GM13977 (cell line): ENCODE measurements at places on chromosomes 11 and 22.

GRCh38 chr22:37018815-37019308, 385 bp downstream of the TST start:
- no peak for DNase-seq

- no peak for DNase-seq
Observed at GRCh38 chr11:96306071-96306470, 36.9 kb downstream of the MAML2 start.

DNA sequence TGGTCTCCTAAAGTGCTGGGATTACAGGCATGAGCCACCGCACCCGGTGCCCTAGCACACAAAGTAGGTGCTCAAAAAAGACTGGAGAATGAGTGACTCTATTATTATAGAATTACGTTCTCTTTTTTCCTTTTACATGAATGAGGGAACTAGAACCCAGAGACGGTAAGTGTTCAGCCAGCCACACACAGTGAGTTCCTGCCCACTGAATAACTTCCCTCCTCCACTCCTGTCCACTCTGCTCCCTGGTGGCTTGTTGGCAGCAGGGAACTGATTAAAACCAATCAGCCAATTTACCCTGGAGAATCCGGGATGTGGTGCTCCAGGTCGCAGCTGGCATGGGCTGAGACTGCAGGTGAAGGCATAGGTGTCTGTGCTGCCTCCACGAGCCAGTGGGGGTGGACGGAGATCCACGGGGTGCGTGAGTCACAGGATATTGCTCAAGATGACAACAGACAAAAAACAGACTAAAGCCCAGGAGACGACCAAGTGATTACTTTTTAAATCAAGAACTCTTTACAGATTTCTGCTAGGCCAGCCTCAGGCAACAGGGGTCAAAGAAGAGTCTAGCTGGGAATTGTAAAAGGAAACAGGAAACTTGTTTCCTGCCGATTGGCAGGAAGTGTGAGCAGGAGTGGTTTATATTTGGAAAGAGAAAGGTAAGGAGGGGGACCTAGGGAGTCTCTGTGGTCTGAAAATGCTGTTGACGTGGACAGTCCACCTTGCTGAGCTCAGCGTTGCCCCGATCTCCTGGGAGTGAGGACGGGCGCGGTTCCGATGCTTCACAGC, 95.2 kb upstream of the TP53I11 start:
- DNase-seq = no peak

DNA sequence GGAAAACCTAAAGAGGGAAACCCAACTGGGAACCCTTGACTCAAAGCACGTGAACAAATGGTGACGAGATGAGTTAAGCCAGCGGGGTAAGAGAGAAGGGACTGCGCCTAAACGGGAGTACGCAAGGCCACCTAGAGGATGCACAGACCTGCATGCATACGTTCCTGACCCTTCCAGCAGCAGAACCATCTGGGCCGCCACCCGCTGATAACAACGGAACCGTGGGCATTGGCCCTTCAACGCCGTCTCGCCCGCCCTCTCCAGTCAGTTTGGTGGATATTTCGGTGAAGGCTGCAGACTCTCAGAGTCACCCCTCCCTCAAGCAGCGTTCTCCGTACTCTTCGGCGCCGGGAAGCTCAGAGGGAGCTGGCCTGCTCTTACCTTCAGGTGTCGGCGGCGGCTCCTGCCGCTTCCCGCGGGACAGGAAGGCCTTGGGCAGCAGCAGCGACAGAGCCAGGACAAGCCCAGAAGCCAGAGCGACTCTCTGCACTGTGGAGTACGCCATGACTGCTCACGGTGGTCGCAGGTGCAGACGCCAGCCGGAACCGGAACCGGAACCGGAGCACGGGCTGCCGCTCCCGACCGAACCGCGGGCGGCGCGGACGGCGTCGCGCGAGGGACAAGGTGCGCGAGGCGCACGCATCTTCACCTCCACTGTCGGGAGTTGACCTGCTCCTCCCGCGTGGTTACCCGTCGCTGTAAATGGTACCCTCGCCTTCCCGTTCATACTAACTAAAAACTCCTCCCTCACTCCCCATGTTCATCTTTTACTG, at the start of gene RIC3:
Gene RIC3 (minus strand): TSS at position 541 of the 773 bp plus-strand sequence. CDS start 36 bp downstream, at position 505.
- DNase-seq = peak; percentile 40

DNA sequence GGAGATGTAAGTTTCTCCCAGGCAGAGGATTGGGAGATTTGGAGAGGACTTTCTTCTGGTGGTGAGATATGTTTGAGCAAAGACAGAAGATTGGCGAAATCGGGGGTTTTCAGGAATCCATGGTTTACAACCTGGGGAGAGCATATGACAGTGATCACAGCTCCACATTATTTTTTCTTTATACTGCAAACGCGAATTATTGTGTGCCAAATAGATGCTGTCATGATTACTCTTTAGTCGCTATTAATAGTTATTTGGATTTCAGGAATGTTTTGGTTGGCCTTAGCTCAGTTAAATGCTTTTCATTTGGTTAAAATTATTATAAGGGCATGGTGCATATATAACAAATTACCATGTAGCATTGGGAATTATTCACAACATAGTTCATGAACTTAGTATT, 15.2 kb downstream of the ATXN10 start:
- no peak for DNase-seq

DNA sequence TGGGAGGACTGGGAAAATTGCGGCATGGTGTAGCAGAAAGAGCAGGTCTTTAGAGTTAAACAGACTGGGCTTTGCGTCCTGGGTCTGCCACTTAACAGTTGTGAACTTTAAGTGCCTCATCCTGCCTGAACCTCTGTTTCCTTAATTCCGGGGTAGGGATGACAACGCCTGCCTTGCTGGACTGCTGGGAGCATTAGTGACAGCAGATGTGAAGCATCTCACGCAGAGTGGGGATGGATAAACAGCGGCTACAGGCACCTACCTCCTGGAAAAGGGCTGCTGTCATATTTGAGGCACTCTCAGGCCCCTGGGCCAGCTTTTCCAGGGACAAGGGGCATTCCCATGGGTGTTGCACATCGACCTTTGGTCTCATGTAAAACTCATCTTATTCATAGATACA, 572.2 kb downstream of the TBC1D22A start:
- DNase-seq = no peak

- no peak for DNase-seq
Observed at GRCh38 chr11:82546661-82547557, 186.8 kb downstream of the FAM181B start.

DNA sequence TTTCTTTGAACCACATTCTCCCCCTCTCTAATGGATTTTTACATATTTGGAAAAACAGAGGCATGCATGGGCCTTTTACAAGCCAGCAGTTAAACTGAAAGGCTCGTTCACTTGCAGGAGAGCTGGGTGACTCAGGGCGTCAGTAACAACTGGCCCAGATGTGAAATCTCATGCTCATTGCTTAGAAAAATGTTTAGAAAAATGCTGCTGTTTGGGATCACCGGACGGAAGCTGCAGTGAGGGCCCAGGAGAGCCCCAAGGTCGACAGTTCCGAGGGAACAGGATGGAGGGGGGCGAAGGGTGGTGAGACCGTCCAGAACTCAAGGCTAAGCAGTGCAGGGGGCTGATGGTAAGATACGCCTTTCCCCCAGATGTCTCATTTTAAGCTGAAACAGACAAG, 41.7 kb upstream of the SMTN start:
- no peak for DNase-seq

- no peak for DNase-seq
Observed at GRCh38 chr11:84019571-84020194, 733.5 kb upstream of the CCDC90B start.

- no peak for DNase-seq
Observed at GRCh38 chr11:64384981-64385944, 26.3 kb downstream of the RPS6KA4 start.

DNA sequence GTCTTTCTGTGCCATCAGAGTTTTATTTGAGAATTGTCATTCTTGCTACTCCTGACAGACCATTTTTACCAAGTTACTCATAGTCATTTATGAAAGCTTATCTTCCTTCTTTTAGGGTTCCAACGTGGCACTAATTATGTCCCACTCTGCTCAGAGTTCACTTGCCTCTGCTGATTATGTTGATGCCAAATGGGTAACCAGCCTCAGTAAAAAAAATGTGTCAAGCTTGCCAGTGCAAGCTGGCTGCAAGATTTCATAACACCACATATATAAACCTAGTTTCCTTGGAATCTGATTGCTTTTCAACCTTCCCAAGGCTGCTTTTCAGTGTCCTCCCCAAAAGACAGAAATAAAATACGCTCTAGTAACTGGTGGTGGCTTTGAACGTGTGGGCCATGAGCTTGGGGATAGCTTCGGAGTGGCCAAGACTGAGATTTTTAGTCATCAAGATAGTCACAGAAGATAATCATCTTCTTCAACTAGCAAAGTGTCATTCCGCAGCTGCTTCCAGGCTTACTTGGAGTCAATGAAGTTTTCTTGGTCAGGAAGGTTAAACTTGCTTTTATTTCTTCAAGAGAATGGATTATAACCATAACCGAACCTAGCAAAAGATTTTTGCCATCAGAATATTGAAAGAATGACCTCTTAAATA, 29.5 kb upstream of the APOA1 start:
- no peak for DNase-seq

DNA sequence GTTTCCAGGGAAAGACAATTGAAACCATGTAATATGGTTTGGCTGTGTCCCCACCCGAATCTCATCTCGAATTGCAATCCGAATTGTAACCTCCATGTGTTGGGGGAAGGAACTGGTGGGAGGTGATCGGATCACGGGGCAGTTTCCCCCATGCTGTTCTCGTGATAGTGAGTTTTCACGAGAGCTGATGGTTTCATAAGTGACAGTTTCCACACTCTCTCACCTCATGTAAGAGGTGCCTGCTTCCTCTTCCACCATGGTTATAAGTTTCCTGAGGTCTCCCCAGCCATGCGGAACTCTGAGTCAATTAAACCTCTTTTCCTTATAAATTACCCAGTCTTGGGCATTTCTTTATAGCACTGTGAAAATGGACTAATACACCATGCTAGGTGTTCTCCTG, 148.3 kb upstream of the CADM1 start:
- DNase-seq = no peak

DNA sequence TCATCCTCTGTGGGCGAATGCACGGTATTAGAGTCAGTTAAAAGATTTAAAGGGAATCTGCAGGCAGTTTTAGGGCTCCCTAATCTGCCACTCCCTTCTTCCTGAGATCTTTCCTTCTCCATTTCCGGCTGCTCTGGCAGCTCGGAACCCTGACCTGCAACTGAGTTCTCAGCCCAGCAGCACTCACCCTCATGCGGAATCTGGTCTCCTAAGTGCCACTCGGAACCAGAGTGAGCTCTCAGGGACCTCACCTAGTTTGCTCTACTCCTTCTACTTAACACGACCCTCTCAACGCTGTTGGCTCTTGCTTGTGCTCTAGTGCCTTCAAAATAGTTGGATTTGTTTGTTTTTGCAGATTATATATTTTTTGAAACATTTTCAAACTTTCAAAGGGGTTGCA, 19.3 kb upstream of the IL10RA start:
- no peak for DNase-seq

DNA sequence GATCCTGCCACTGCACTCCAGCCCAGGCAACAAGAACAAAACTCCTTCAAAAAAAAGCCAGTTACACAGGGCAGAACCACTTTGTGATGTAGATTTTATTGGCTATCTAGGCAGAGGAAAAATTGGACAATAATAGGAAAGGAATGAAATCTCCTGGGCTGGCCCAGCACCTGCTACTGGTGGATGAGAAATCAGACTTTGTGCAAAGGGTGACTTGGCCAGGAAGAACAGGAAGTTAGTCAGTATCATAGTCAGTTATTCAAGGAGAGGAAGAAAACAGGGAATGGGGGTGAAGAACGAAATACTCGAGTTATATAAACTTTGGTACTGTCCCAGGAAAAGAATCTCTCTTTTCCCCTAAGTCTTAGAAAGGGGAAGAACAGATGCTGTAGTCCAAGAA, 11.0 kb upstream of the SPTBN2 start:
- DNase-seq = no peak

DNA sequence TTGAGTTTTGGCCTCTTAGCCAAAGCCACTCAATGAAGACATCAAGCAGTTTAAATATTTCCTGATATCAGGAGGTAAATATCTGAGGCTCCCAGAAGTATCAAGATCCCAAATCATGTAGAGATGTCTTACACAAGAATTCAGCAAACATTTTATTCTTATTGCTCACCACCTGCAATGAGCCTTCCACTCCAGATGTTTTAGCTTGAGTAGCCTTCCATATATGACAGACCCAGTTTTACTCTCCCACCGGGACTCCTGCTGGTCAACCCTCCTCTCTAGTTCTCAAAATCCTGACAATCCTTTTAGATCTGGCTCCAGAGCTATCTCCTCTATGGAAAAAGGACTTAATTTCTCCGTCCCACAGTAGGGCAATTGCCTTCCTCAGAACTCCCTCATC, 404.4 kb downstream of the KCNA4 start:
- no peak for DNase-seq
